Transverse colon (tissue), 4 donors: ENCODE measurements at places on chromosomes 7 and 10. TPM values are rescaled to one million over a fixed set of nuclear protein-coding genes. Genes with fewer than 3 reads are reported as not detected.

LRRC61 gene
- 20.2 TPM for total RNA-seq

TNKS2 gene
- total RNA-seq, result 28.9 TPM

SLC16A9 gene
- 16.5 TPM for total RNA-seq

- H3K4me1 ChIP-seq, result peaks cover 40% of the 10 kb centered on the region
- DNase-seq, result no peak
These were observed 48.9 kb downstream of the CUX1 start for GRCh38 chr7:101866328-101866727.

GRCh38 chr7:124790645-124791044, 25.1 kb upstream of the GPR37 start:
- H3K4me1 ChIP-seq, result no peaks in the 10 kb centered on the region
- H3K27me3 ChIP-seq, result no peaks in the 10 kb centered on the region
- no peaks in the 10 kb centered on the region for H3K36me3 ChIP-seq
- DNase-seq, result no peak
- H3K27ac ChIP-seq, result no peak overlapping the region

GRCh38 chr7:39130274-39130673, 152.6 kb downstream of the POU6F2 start:
- H3K4me1 ChIP-seq, result no peaks in the 10 kb centered on the region
- H3K27me3 ChIP-seq, result no peaks in the 10 kb centered on the region
- no peak overlapping the region for H3K4me3 ChIP-seq
- H3K27ac ChIP-seq, result no peak overlapping the region

DNA sequence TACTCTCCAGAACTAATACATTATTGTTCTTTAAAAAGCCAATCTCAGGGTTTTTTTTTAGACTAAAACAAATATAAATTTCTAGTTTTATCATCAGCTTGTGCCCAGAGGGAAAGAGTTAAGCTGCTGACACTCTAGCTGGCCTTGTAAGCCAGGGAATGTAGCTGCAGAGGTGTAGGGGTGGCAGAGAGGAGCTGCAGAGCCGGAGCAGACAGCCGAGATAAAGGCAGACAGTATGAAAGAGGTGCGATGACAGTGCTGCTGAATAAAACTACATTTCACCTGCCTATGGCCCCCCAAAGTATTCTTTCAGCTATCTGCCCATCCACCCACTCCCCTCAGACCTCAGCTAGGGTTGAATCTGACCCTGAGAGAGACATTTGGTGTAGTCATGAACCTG, 653.7 kb upstream of the ZWINT start:
- H3K4me3 ChIP-seq, result no peak overlapping the region
- DNase-seq, result no peak
- H3K4me1 ChIP-seq, result no peaks in the 10 kb centered on the region
- H3K36me3 ChIP-seq, result no peaks in the 10 kb centered on the region
- H3K27me3 ChIP-seq, result no peaks in the 10 kb centered on the region

DNA sequence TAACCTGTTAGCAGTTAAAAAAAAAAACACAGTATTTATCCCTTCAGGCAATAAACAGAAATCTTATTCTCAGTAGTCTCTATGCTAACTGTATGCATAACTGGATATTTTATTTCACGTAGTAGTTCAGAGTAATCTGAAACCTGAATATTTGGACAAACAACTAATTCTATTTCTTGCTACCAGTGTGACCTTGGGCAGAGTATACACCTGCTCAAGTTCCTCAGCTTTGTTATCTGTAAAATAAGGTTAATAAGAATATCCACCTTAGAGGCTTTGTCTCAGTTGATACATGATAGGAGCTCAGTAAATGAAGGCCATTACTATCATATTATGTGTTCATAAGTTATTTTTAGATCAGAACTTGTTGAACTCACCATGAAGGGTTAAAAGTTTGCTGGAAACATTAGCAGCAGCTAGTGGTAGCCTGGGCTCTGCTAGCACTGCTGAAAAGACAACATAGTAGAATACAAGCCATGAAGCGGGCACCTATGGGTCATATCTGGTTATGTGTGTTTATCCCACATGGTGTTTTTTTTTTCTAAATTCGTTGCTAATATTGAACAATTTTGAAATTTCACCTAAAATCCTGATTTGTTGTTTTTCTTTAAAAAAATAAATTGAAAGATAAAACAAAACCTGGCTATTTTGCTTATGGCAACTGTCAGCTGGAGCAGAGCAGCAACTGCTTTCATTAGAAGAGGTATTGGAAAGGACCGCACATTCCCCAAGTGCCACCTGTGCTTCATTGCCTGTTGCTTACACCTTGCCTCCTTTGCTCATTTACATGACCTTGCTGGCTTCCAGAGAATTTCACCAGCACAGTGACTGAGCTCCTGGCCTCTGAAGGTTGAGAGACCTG, 303.0 kb downstream of the PRKG1 start:
- H3K4me1 ChIP-seq, result no peaks in the 10 kb centered on the region
- no peak overlapping the region for H3K4me3 ChIP-seq
- H3K27ac ChIP-seq, result no peak overlapping the region
- H3K36me3 ChIP-seq, result no peaks in the 10 kb centered on the region
- no peak for DNase-seq

DNA sequence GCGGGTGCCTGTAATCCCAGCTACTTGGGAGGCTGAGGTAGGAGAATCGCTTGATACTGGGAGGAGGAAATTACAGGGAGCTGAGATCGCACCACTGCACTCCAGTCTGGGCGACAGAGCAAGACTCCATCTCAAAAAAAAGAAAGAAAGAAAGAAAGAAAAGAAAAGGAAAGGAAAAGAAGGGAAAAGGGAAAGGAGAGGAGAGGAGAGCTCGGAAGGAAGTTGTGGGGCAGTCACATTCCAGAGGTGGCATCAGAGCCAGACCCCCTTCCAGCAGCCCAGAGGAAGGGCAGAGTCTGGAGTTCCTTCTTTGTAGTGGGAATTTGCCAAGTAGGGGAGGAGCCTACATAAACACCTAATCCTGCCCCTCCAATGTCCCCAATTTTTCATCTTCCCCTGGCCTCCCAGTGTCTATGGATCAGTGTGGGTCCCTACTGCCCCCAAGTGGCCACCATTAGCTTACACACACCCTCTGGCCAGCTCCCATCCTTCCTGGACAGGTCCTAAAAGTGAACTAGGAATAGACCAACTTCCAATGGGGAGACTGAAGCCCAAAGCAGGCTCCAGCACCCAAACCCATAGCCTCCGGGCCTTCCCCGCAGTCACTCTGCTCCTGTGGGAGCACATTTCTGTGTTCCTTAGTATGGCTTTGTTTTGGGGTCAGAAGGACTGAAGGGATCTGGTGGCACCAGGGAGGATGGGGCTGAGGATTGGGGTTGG, 39.6 kb upstream of the HSPB1 start:
- H3K27ac ChIP-seq, result no peak overlapping the region
- H3K4me1 ChIP-seq, result no peaks in the 10 kb centered on the region
- H3K27me3 ChIP-seq, result peaks cover 55% of the 10 kb centered on the region
- peak; percentile 49 for DNase-seq
- H3K36me3 ChIP-seq, result no peaks in the 10 kb centered on the region
- H3K4me3 ChIP-seq, result no peak overlapping the region

- H3K4me1 ChIP-seq, result no peaks in the 10 kb centered on the region
- H3K4me3 ChIP-seq, result no peak overlapping the region
- no peaks in the 10 kb centered on the region for H3K36me3 ChIP-seq
- no peaks in the 10 kb centered on the region for H3K27me3 ChIP-seq
- H3K27ac ChIP-seq, result no peak overlapping the region
These were observed 487.4 kb downstream of the TNS3 start for GRCh38 chr7:47094462-47094861.

DNA sequence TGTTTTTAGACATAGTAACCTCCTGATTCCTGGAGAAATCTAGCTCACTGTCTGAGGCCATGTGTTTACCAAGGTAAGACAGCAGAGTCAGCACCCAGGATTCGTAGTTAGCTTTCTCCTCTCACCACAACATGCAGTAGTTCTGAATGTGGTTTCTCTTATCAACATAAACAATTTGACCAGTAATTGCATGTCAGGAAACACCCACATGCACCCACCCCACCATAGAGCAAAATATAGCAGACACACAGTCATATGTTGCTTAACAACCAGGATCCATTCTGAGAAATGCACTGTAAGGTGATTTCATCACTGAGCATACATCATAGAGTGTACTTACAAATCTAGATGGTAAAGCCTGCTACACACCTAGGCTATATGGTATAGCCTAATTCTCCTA, 1004.0 kb downstream of the ANKRD7 start:
- H3K36me3 ChIP-seq, result no peaks in the 10 kb centered on the region
- H3K4me1 ChIP-seq, result no peaks in the 10 kb centered on the region
- no peak overlapping the region for H3K27ac ChIP-seq

DNA sequence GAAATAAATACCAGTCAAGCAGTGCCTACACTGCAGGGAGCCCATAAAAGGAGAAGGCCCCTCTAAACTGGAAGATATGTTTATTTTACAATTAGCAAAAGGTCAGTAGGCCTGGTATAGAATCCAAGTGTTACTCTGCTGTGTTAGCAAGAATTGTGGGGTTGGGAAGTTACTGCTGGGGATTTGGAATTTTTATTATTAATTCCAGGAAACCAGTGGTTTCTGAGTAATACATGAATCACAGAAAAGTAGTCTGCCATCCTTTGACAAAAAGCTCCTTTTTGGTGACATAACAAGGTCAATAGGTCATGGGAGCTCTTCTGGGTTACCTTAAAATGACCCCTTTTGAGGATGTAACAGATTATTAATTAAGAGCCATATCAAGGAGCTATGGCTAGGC, 67.4 kb downstream of the ZNF92 start:
- H3K27ac ChIP-seq, result no peak overlapping the region
- H3K4me3 ChIP-seq, result no peak overlapping the region
- no peaks in the 10 kb centered on the region for H3K4me1 ChIP-seq
- DNase-seq, result no peak
- no peaks in the 10 kb centered on the region for H3K27me3 ChIP-seq
- H3K36me3 ChIP-seq, result no peaks in the 10 kb centered on the region

DNA sequence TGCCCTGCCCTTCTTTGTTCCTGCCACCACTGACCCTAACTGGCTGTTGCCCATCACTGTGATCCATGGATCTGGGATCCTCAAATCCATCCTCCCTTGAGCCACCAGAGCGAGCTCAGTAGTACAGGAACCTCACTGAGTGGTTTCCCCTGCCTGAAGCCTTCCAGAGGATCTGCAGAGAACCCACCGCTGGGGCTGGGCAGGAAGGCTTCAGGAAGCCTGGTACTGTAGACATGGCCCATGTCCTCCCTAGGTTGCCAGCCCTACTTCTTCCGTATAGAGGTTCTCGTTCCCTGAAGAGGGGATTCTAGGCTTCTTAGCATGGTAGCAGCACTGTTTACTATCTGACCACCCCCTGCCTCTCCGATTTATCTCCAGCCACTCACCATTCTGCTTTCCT, 687.3 kb upstream of the FOXK1 start:
- no peaks in the 10 kb centered on the region for H3K27me3 ChIP-seq
- H3K27ac ChIP-seq, result no peak overlapping the region
- no peaks in the 10 kb centered on the region for H3K4me1 ChIP-seq
- no peak overlapping the region for H3K4me3 ChIP-seq

- no peaks in the 10 kb centered on the region for H3K4me1 ChIP-seq
- no peak for DNase-seq
- H3K27ac ChIP-seq, result no peak overlapping the region
- no peak overlapping the region for H3K4me3 ChIP-seq
- no peaks in the 10 kb centered on the region for H3K27me3 ChIP-seq
These were observed 216.5 kb downstream of the VTI1A start for GRCh38 chr10:112663234-112664125.
